ENCODE measurements at places on chromosomes 11 and 22.

- no peak for DNase-seq
Measured at GRCh38 chr11:57460758-57461749, 726 bp downstream of the RTN4RL2 start.

DNA sequence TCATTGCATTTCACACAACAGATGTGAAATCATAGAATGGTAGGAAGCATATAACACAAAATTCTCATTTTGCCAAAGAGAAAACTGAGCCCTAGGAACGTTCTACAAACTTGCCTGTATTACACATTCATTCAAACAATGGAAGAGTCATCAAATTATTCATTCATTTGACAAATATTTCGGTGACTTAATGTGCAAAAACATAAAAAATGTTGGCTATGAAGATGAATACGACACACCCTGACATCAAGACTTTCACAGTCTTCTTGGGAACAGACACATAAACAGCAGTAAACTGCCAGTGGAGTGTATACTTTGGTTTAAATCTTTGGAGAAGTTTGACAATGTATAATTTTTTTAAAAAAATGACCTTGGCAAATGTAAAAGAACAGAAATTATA, 20.4 kb upstream of the C11orf87 start:
- DNase-seq: no peak

GRCh38 chr22:37267135-37267587, 15.1 kb upstream of the CYTH4 start:
- no peak for DNase-seq

- no peak for DNase-seq
Measured at GRCh38 chr11:33478111-33478573, 221.0 kb downstream of the HIPK3 start.

- no peak for DNase-seq
Measured at GRCh38 chr11:5251746-5252145, 2.1 kb upstream of the HBG1 start.
